ENCODE measurements at places on chromosomes 3 and 15. TPM values are rescaled to one million over a fixed set of nuclear protein-coding genes. Genes with fewer than 3 reads are reported as not detected.

PLSCR5 gene
- total RNA-seq, result not detected

OSTN gene
- not detected for total RNA-seq

COL6A5 gene
- not detected for total RNA-seq

CILP gene
- 4.6 TPM for total RNA-seq

DNAJC13 gene
- 103 TPM for total RNA-seq

EPHA3 gene
- total RNA-seq, result 0.26 TPM

ERC2 gene
- not detected for total RNA-seq

SKOR1 gene
- total RNA-seq, result 0.11 TPM

LDHAL6B gene
- total RNA-seq, result not detected

CP gene
- total RNA-seq, result 105 TPM

ABHD6 gene
- 5.9 TPM for total RNA-seq

SPRED1 gene
- 36.3 TPM for total RNA-seq

IGSF10 gene
- 7.2 TPM for total RNA-seq

RFC4 gene
- 14.6 TPM for total RNA-seq
